Activated naive CD4-positive, alpha-beta T cell treated with anti-CD3 and anti-CD28 coated beads for 36 hours (primary cell): ENCODE measurements at places on chromosomes 16 and 17. TPM values are rescaled to one million over a fixed set of nuclear protein-coding genes. Genes with fewer than 3 reads are reported as not detected.

Gene KRT27
- not detected for total RNA-seq

DNA sequence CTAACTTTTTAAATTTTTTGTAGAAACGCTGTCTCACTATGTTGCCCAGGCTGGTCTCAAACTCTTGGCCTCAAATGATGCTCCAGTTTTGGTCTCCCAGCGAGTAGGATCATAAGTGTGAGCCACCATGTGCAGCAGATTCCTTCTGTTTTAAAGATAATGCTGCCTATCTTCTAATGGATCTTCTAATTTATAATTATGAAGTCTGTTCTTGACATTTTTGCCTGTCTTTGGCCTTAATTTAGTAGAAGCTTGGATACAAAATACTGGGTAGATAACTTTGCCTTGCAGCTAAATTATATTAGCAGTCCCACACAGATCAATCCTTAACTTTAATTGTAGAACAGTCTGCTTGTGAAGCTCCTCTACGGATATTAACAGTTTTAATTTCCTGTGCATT, 566.6 kb upstream of the CDH8 start:
- DNase-seq: no peak

Gene MT1A
- not detected for total RNA-seq

GRCh38 chr16:84825896-84826557, 6.2 kb downstream of the CRISPLD2 start:
- DNase-seq: no peak

DNA sequence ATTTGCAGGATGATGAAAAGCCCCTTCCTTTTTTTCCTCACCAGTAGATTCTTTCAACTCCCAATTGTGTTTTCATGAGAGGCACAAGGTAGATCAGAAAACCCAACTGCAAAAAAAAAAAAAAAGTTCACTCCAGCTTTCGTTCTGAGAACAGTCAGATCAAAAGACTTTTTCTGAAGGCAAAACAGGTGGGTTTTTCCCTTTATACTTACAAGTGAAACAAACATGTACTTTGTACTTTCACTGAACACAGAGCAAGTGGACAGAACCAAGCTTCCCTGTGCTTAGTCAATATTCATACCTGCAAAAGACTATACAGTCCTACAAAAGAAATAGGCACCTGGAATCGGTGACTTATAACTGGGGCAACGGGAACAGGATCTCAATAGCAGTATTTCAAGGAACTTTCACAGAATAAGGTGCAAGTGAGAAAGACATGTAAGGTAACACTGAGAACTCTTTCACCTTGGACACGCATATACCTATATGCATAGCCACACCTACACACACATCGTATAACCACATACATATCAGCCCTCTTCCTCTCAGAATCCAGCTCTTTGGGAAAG, 54.1 kb downstream of the TOX3 start:
- no peak for DNase-seq

GRCh38 chr17:80055597-80055996, 19.2 kb downstream of the CCDC40 start:
- DNase-seq: no peak

DNA sequence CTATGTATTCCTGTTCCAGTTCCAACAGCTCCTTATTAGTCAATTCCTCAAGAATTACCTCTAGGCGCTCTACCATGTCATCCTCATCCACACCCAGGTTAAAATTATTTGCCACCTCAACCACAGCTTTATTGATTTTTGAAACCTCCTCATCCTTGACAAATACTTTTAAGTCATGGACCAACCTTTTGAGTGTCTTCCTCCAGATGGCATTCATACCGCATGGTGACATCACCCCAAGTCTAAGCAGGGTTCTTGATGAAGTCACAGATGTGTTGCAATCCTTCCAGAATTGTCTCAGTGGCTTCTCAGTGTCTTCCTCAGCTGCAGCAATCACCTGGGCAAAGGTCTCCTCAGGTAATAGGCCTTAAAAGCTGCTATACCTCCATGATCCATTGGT, 40.1 kb downstream of the BCL7C start:
- peak; percentile 14 for DNase-seq

DNA sequence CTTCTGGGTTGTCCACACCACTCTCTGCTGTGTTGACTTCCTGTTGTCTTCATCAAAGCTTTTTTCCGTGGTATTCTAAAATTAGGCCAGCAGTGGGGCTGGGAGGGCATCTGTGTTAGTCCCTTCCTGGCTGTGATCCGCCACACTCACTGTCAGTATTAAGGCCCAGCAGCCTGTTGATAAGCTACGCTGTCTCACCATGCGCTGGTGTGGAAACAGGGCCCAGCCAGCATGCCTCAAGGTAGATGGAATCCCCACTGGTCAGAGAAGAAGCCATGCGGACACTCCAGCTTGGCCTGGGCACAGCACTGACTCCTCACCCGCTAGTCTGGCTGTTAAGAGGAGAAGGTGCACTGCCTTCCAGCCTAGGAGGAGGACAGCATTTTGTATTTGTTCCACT, 11.4 kb downstream of the CDR2L start:
- no peak for DNase-seq

DNA sequence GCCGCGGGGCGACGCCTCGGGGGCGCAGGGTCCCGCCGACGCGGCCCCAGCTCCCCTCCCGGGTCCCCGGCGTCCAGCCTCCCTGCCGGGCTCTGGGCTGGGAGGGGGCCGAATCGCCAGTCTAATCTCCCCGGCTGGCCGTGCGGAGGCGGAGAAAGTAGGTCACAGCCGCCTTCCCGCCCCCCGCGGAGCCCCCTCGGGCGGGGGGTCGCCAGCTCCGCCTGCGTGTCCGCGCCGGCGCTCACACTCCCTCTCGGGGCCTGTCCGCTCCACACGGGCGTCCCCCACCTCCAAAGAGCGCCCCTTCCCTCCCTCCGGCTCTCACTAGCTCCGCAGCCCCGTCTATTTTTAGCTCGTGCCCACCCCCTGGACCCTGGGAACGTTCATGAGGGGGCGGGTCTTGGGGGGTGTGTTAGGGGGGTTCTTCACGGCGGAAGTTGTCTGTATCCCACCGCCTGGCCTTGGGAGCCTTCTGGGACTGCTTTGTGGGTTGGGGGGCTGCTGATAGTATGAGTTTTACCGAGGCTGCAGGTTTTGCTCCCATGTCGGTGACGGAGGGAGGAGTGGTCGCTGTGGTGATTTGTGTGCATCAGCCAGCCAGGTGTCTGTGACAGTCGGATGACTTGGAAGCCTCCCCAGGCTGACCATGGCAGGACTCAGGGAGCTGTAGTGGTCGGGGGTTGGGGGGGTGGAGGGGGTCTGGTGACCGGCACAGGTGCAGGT, 1.1 kb downstream of the ATP1B2 start:
- no peak for DNase-seq

DNA sequence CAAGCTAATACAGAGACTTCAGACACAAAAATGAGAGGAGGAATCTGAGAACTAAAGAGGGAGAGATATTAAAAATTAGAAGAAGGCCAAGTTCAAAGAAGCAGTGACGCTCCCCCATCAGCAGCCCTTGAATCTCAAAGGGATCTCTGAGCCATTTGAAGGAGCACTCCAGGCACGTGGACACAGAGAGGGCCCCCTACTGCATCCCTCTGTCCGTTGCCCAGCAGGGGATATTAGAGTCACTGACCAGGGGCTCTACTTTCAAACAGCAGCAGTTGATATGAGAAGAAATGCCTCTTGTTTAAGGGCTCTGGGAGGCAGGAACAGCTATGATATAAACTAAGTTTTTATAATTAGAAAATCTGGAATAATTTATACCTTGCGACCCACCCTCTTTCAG, 479.0 kb upstream of the SALL1 start:
- no peak for DNase-seq

GRCh38 chr17:11459861-11460331, 138.4 kb upstream of the DNAH9 start:
- no peak for DNase-seq

Gene KRT32
- total RNA-seq: not detected

- no peak for DNase-seq
These were observed 182.9 kb downstream of the MAF start for GRCh38 chr16:79417601-79418008.

GRCh38 chr17:75950421-75950820, 9.6 kb upstream of the FBF1 start:
- DNase-seq: no peak

- peak; percentile 74 for DNase-seq
These were observed 150.7 kb downstream of the SOCS1 start for GRCh38 chr16:11105038-11105903.

- no peak for DNase-seq
These were observed 79.1 kb downstream of the TAOK1 start for GRCh38 chr17:29469276-29469675.

Gene HOXB7
- not detected for total RNA-seq

GRCh38 chr16:56614549-56614991, 6.2 kb downstream of the MT2A start:
- DNase-seq: peak; percentile 58

DNA sequence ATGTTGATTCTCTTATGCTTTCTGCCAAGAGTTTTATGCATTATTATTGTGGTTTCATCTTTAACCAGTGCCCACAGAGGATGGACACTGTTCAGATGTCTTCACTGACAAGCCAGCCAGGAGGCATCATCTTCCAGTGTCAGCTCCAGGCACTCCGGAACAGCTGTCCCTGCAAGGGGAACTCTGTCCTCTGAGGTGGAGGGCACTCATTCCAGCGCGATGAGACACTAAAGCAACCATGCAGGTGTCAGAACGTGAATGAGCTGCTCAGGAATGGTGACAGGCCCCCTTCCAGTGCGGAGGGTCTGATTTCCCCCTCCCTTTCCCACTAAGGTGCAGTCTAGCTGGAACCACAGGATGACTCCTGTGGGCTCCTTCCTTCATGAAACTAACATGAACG, 117.5 kb downstream of the NOG start:
- no peak for DNase-seq

Gene PIGL
- 42.4 TPM for total RNA-seq

Gene TP53TG3
- not detected for total RNA-seq
